ENCODE measurements at places on chromosomes 11 and 22.

- no peak for DNase-seq
These were observed 66.3 kb upstream of the PRDM11 start for GRCh38 chr11:45079943-45080719.

DNA sequence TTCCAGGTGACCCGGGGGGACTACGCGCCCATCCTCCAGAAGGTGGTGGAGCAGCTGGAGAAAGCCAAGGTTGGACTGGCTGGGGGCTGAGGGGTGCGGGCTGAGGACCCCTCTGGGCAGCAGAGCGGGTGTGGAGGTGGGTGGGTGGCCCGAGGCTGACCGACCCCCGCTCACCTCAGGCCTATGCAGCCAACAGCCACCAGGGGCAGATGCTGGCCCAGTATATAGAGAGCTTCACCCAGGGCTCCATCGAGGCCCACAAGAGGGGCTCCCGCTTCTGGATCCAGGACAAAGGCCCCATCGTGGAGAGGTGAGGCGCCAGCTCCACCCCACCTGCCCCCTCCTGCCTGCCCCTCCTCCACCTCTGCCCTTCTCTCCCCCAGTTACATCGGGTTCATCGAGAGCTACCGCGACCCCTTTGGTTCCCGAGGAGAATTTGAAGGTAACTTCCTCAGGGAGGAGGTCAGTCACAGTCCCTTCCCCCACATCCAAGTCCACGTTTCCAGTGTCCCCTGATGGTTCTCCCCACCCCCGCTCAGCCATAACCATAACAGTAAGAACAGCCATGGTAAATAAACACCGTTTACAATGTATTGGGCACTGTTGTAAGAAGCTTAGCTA lies 11.2 kb downstream of the DPP3 start:
- DNase-seq, result no peak

GRCh38 chr11:65791719-65792213 lies 4.9 kb downstream of the OVOL1 start:
- DNase-seq, result no peak

DNA sequence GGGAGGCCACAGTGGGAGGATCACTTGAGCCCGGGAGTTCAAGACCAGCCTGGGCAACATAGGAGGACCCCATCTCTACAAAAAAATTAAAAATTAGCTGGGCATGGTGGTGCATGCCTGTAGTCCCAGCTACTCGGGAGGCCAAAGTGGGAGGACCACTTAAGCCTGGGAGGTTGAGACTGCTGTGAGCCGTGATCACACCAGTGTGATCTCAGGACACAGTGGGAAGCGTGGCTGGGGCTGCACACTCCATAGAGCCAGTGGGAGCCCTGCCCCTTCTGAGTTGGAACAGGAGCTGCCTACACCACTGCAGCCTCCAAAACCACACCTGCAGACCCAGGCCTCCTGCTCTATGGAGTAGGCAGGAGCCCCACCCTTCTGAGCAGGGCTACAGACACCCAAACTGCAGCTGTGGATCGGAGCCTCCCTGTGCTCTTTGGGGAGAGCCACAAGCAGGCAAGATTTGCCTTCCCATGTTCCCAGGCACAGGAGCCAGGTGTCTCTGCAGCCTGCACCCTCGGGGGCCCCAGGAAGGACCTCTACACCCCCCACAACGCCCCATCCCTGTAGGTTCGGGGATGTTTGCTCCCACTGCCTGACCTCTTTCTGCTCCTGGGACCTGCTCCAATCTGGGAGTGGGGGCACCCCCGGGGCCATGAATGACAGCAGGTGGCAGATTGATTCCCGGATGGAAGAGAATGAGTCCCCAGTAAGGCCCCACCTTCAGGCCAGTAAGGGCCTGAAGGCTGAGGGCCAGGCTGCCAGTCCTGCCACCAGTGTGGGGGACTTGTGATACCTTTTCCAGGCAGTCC lies 245.4 kb downstream of the BUD13 start:
- no peak for DNase-seq

GRCh38 chr11:84476581-84476980 lies 1150.6 kb downstream of the DLG2 start:
- no peak for DNase-seq

DNA sequence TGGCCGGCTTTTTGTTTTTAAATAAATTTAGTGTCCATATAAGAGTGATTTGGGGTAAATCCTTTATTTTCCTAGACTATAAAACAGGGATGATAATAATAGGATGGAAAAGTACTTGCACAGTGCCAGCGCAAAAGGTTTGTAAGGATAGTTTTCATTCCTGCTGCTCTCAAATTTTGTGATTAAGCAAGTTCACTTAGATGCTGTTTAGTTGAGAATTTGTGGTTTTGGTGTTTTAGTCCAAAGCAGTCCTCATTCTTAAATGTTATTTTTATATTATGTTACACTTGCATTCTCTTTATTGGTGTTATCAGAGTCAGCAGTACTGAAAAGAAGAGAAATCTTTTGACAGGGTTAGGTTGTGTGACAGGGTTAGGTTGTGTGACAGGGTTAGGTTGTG lies 47.9 kb downstream of the PPP6R3 start:
- DNase-seq, result no peak

DNA sequence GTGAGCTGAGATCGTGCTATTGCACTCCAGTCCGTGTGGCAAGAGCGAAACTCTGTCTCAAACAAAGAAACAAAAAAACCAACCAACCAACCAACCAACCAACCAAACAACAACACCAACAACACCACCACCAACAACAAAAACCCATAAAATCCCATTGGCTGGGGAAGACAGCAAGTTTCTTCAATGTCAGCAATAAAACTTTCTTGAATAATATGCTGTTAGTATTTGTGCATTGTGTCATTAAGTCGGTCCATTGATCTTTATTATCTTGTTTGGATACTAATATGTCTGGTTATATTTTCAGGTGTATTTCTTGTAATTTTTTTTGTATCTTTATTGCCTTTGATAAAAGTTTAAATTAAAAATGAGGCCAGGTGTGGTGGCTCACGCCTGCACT lies 9.4 kb downstream of the GRK3 start:
- no peak for DNase-seq

DNA sequence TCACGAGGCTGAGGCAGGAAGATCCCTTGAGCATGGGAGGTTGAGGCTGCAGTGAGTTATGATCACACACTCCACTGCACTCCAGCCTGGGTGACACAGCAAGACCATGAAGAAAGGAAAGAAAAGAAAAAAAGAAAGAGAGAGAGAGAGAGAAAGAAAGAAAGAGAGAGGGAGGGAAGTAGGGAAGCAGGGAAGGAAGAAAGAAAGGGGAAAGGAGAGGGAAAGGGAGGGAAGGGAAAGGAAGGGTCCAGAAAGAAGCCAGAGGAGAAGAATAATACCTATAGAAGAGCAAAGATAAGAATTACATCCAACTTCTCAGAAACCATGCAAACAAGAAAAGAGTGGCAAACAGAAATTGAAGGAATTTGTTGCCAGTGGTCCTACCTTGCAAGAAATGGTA lies 17.2 kb upstream of the ZFTA start:
- no peak for DNase-seq

Measured in NCI-H460 (cell line).